ENCODE measurements at places on chromosomes 13 and 19.
A peak's percentile ranks its signal among the peaks of the same experiment; 100 is the strongest.

DNA sequence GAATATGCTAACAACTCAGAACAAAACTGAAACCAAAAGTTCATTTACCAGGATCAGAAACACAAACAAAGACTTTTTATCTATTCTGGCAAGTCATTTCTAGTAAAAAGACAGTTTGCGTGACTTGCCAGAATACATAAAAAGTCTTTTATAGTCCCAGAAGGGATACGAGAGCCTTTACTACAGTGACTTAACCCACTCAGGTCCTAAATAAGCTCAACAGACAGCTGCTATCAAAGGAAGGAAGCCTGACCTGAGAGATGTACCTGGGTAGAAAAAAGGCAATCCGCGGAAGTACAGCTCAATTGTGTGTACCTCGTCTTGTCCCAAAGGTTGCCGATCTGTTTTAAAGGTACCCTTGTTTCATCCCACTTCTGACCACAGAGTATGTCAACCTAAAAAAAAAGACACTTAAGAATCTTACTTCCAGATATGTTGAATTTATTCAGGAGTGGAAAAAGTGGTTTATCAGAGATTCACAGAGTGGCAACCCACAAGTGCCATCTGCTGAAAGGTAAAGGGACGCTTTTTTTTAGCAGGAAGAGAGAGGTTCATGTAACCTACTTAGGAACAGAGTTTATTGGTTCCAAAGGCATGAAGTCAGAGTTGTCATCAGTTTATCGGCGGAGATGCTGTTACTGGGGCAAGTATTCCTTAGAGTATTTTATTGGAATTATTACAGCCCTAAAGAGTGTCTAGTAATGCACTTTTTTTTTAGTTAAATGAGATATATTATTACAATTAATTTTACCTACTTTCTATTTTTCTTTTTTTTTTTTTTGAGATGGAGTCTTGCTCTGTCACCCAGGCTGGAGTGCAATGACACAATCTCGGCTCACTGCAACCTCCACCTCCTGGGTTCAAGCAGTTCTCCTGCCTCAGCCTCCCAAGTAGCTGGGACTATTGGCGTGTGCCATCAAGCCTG, 69.7 kb upstream of the C1QTNF9B start:
- no peak for DNase-seq

- no peak for DNase-seq
These were observed 7.8 kb downstream of the ANKLE1 start for GRCh38 chr19:17289489-17289888.

- peak; percentile 69 for DNase-seq
These were observed 45.8 kb downstream of the SOX1 start for GRCh38 chr13:112112534-112113276.

GRCh38 chr13:28746287-28746612, 27.5 kb upstream of the SLC46A3 start:
- DNase-seq = no peak
